ENCODE measurements at places on chromosomes 5 and 9.
A peak's percentile ranks its signal among the peaks of the same experiment; 100 is the strongest.

GRCh38 chr9:101362450-101362849, 22.4 kb downstream of the BAAT start:
- no peak for DNase-seq

DNA sequence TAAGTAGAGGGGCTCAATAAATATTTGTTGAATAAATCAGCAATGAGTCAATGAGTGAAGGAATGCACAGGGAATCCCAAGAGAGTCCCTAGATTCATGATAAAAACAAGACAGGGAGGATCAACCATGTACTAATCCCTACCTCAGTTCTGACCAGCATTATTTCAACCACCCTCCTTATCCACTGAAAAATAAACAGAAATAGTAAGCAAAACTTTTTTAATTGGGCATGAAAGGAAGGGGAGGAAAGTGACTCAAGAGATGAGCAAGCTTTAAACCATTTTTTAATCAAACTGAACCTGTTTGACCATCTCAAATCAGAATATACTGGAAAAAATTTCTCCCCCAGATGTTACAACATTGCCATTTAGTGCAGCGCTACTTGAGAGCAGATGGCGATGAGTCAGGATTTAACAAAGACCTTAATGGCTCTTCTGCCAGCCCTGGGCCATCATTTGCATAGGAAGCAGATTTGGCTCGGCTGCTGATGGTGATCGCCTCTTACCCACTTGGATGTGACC, 194.8 kb upstream of the SLC30A5 start:
- no peak for DNase-seq

DNA sequence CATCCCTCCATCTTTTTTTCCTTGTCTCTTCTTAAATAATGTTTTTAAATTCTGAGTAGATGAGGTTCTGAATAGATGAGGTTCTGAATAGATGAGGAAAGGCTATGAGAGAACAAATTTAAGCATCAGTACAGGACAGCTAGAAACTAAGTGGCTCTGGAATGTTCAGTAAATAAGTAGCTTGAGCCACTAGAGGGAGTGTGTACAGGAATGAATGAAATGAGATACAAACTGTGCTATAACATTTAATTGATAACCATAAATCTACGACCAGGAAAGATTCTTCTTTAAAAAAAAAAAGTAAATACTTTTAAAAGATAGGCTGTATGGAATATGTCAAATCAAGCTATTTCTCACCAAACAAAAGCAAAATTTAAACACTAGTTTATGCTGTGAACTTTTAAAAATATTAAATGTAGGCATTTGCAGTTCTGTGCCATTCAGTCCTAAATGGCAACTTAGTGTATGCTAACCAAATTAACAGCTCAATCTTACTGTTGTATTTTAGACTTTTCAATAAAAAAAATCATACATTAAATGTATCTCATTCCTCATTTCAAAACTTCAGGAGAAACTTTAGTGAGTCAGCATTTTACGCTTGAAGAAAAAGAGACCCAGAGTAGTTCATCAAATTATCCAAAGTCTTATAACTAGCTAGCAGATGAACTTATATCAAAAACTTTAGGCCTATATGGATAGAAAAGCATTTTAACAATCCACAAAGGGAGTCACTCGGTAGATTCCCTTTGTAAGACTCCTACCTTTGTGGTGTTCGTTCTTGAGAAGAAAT, 70.4 kb upstream of the SNX2 start:
- no peak for DNase-seq

- DNase-seq = peak; percentile 92
Observed at GRCh38 chr5:42992088-42992879, 47.8 kb downstream of the ANXA2R start.

GRCh38 chr9:81534138-81534875, 155.0 kb downstream of the TLE1 start:
- no peak for DNase-seq

GRCh38 chr5:111735583-111736270, 21.3 kb downstream of the NREP start:
- no peak for DNase-seq

- DNase-seq = no peak
Observed at GRCh38 chr9:121107029-121107428, 32.3 kb downstream of the CNTRL start.
